ENCODE measurements at places on chromosomes 7 and 10.

DNA sequence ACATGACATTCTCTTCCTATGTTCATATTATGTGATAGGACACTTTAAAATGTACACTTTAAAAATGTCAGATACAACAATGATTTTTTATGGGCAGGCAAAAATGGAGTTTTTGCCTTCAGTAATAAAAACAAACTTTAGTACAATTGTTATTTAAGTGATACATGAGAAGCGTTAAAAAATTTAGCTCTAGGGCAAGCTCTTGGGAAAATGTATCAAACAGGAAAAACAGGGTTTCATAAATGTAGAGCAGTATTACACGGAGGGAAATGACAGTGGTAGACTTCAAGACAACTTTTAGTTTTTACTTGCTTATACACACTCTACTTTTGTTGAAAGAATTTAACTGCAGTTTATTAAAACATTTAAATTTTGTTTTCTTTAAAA is 1.5 kb downstream of the FHIP2A start:
- no peak for DNase-seq

- DNase-seq: peak; percentile 4
These were observed at the start of gene SEMA4G for GRCh38 chr10:100969187-100970075. Gene SEMA4G (plus strand): TSS chr10:100969504. CDS start chr10:100972913, 3,409 bp downstream.

DNA sequence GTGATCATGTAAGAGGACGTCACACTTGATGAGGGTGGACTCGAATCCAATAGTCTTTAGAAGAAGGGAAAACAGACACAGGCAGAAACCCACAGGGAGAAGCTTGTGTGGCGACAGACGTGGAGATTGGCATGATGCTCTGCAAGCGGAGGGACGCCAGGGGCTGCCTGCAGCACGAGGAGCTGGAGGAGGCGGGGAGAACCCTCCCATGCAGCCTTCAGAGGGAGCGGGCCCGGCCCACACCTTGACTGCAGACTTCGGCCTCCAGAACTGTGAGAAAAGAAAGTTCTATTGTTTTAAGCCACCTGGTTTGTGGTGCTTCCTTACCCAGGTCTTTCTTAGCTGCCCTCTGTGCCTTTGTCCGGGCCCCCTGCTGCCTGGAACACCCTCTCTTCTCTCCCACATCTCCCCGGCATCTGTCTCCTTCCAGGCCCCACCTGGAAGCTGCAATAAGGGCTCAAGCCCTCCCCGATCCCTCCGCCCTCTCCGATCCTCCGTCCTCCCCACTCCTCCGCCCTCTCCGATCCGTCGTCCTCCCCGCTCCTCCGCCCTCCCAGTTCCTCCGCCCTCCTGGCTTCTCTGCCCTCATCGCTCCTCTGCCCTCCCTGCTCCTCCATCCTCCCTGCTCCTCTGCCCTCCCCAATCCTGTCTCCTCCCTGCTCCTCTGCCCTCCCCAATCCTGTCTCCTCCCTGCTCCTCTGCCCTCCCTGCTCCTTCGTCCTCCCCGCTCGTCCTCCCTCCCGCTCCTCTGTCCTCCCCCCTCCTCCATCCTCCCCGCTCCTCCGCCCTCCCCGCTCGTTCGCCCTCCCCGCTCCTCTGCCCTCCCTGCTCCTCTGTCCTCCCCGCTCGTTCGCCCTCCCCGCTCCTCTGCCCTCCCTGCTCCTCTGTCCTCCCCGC is 17.4 kb upstream of the PRKAG2 start:
- DNase-seq: no peak

- DNase-seq: peak; percentile 90
These were observed 157.3 kb downstream of the TMEM178B start for GRCh38 chr7:141231018-141231792.

- DNase-seq: no peak
These were observed 290.7 kb downstream of the CACNA2D1 start for GRCh38 chr7:82152858-82153257.

DNA sequence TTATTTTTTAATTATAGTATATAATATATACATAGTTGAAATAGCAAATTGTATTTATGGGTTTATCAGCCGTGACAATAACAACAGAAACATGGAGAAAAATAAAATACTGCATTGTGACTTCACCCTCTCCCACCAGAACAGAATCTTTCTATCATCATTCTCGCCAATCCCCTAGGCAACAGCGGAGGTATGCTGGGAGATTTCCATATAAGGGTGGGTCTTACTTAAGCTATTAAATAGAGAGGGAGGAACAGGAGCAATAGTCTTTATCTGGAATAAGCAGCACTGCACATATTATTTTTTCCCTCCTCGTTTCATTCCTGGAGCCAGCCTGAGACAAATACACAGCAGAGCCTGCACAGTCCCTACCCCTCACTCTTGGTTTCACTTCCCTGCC is 1214.9 kb downstream of the XPNPEP1 start:
- DNase-seq: no peak

- no peak for DNase-seq
These were observed 644 bp downstream of the BUD23 start for GRCh38 chr7:73683788-73684693.
